ENCODE measurements at places on chromosomes 5 and 9.

- DNase-seq, result peak; percentile 10
These were observed 424.2 kb upstream of the WWC1 start for GRCh38 chr5:167867281-167867680.

DNA sequence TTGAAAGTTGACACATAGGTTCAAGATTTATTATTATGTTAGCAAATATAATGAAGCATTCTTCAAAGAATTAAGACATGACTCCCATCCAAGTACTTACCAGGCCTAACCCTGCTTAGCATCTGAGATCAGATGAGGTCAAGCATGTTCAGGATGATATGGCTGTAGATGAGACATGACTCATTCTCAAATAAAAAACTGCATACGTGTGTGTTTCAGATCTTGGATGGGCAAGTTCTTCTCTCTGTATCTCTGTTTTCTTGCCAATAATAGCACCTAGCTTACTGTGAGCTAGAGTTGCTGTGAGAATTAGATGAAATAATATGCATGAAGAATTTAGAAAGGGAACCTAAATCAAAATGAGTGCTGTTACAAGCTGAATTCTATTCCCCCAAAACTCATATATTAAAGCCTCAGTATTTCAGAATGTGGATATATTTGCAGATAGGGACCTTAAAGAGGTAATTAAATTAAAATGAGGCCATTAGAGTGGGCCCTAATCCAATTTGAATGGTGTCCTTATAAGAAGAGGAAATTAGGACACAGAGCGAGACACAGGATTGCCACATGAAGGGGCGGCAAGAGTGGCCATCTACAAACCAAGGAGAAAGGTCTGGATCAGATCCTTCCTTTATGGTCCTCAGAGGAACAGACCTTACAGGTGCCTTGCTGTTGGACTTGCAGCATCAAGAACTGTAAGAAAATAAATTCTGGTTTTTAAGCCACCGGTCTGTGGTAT, 146.2 kb downstream of the MARCHF11 start:
- DNase-seq, result no peak

DNA sequence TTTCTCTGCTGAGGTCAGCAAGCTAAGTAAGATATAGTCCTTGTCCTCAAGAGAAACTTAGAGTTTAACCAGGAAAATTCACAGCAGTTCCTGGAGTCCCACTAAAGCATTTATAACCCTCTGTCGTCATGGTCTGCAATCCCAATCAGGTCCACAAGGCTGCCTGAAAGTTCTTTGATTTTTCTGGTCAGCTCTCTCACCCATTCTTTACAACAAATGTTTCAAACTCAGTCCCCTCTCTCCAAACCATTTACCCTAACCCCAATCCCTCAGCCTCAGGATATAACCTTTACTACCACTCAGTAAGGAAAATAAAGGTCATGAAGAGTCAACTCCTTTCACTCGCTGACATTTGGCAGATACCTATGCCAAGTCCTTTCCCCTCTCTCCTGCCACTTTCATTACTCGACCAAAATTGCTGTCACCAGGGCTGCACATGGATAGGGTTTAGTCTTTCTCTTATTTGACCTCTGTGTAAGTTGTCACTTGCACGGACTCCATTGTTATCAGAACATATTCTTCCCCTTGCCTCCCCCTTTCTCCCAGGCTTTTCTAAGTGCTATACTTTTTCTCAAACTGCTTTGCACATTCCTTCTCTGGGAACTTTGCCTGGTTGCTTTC, 936.6 kb downstream of the NR2F1-AS1 start:
- DNase-seq, result no peak

DNA sequence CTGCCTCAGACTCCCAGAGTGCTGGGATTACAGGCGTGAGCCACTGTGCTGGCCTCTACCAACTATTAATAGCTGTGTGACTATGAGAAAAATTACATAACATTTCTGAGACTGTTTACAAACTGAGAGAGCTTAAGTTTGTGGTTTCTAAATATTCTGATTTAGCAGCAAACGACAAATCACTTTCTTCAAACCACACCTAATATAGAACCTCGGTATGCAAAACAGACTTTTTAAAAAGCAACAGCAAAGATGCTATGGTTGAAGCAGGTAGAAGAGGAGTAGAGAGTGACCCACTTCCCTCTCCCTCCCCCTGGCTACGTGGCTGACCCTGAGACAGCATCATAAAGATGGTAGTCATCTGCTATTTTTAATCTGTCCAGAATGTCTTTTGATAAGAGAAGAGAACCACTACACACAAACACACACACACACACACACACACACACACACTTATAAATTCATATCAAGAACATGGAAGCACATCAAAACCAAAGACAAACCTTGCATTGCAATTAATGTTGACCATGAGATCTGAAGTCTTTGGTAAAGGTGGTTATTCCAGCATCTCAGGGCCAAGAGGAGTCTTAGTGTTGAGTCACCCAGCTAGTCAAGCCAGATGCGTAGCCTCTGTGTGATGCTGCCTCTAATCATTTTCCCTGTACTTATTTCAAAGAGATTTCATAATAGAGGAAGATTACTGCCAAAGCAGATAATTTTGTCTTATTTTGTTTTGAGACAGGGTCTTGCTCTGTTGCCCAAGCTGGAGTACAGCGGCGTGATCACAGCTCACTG, 58.1 kb upstream of the TMEM215 start:
- DNase-seq, result no peak

DNA sequence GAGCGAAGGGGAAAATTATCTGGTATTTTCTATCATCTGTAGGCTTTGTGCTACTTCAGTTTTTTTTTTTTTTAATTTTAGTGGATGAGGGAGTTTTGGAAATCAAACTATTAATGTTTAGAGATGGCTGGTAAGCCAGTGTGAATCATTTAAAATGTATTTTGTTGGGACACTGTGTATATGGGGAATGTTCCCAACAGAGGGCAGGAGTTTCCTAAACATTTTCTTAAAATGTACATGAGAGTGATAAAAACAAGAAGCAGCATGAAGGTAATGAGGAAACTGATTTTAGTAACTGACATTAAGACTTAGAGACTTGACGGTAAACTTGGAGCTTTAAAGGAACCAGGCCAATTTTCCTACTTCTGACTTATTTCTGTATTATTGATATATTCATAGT, 68.2 kb upstream of the ITGA2 start:
- DNase-seq, result no peak

DNA sequence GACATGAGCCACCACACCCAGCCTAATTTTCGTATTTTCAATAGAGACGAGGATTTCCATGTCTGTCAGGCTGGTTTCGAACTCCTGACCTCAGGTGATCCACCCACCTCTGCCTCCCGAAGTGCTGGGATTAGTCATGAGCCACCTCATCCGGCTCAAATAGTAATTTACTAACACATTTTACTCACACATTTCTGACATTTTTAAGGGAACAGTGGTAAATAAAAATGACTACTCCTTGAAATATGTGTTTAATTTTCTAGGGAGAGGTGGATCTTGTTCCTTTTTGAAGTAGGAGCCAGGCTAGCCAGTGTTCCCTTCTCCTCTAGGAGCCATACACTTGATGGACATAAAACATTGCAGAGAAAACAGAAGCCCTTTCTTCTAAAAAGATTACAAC, 55.2 kb upstream of the ERBIN start:
- DNase-seq, result no peak

DNA sequence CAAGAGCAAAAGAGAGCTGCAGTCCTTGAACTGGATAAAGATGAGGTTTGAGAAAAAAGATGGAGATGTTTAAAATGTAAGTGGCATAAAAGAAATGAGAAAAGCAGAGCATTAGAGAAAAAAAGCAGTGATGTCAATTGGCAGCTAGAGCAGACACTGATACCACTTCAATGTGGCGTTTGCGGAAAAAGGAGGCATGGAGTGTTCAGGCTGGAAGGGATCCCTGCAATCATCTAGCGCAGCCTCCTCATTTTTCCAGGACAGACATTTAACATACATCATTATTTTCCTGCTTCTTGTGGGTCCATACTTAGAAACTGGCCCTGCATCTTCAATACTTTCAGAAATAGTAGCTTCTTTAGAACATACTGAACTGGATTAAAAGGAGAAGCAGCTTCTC, 563.8 kb downstream of the PTPRD start:
- no peak for DNase-seq
